ENCODE measurements at places on chromosomes 12 and 14.

DNA sequence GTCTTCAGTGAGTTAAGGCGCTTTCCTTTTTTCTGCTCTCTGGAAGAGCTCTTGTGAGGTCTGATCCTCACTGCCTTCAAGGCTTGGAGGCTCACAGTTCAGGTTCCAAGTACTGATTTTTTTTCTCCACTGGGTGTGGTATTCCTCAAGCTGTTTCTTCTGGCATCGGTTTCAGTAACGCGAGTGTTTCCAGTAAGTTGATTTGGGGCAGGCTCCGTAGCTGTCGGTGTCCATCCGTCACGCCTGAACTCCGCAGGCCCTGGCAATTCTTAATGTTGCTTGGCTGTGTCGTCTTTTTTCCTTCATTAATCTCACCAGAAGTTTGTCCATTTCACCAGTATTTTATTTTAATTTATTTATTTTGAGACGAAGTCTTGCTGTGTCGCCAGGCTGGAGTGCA, 30.6 kb downstream of the LRCOL1 start:
- DNase-seq = no peak

DNA sequence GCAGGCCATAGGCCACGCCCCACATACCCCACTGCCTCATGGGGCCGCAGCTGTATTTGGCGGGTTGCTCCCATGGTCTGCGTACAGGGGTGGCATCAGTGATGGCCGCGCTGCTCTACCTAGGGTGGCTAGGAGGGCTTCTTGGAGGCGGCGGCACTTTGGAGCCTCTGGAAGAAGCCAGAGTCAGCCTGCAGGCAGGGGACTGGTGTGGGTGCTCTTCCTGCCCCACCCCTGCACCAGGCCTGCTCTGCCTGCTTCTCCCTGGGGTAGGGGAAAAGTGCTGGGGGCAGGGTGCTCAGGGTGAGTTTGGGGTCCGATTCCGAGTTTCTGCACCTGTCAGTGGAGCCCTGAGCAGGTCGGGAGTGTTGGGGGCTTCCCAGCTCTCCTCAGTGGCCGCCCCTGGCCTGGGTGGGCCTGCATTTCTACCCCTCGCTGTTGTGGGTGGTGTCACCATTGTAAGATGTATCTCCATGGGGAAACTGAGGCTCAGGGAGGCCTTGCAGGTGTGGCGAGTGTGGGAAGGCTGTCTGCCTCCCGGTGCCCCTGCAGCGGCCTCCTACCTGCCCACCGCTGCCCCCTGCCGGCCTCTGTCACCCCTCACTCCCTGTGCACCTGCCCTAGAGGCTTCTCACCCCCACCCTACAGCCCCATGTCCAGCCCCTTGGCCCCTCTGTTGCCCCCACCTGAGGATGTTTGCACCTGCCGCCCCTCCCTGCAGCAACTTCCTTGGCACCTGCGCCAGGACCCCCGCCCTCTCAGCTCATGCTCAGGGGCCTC, 5.5 kb downstream of the CEP170B start:
- DNase-seq = peak; percentile 56

- DNase-seq = no peak
These were observed 46.0 kb downstream of the TECPR2 start for GRCh38 chr14:102408724-102409123.

GRCh38 chr12:7127916-7128626, 618 bp downstream of the RBP5 start:
- DNase-seq = no peak

All from hematopoietic multipotent progenitor cell treated with erythropoietin and hydrocortisone succinate and interleukin-3 and kit ligand, for 4 days (in vitro differentiated cells).